ENCODE measurements at places on chromosomes 13 and 19. TPM values are rescaled to one million over a fixed set of nuclear protein-coding genes. Genes with fewer than 3 reads are reported as not detected.

- H3K27ac ChIP-seq = no peak overlapping the region
- DNase-seq = no peak
- H3K4me3 ChIP-seq = no peak overlapping the region
- H3K36me3 ChIP-seq = peaks cover 41% of the 10 kb centered on the region
- H3K27me3 ChIP-seq = no peaks in the 10 kb centered on the region
These were observed 143.3 kb downstream of the STK24 start for GRCh38 chr13:98433654-98434053.

- H3K27ac ChIP-seq = no peak overlapping the region
- H3K4me1 ChIP-seq = no peaks in the 10 kb centered on the region
- no peak overlapping the region for H3K4me3 ChIP-seq
- no peaks in the 10 kb centered on the region for H3K27me3 ChIP-seq
These were observed 815.9 kb upstream of the KLHL1 start for GRCh38 chr13:70923863-70924752.

DNA sequence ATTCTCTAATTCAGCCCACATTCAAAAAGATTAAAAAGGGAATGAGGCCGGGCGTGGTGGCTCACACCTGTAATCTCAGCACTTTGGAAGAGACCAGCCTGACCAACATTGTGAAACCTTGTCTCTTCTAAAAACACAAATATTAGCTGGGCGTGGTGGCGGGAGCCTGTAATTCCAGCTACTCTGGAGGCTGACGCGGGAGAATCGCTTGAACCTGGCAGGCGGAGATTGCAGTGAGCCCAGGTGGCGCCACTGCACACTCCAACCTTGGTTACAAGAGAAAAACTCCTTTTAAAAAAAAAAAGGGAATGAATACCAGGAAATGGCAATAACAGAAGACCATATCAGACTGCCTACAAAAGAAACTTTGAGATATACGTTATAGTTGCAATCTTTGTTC lies 1244.5 kb downstream of the PCDH9 start:
- no peaks in the 10 kb centered on the region for H3K4me1 ChIP-seq
- no peak for DNase-seq
- no peaks in the 10 kb centered on the region for H3K36me3 ChIP-seq
- H3K27me3 ChIP-seq = no peaks in the 10 kb centered on the region
- no peak overlapping the region for H3K27ac ChIP-seq

DNA sequence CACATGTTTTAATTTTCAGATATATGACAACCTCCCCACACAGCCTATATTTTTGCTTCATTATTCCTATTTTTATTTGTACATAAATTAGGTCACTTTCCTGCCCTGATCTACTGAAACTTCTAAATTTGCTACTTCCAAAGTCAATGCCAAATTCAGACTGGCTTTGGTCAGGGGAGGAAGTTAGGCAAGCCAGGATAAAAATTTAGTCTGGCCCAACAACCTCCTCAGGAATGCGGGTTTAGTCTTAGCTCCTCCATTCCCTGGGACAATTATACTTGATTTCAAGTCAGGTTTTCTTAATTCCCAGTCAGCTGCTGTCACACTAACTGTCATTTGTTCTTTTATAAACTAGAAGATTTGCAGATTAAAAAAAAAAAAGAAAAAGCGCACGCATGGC lies 84.3 kb downstream of the TM9SF2 start:
- H3K36me3 ChIP-seq = no peaks in the 10 kb centered on the region
- DNase-seq = no peak
- no peaks in the 10 kb centered on the region for H3K4me1 ChIP-seq
- no peak overlapping the region for H3K27ac ChIP-seq
- no peak overlapping the region for H3K4me3 ChIP-seq

DNA sequence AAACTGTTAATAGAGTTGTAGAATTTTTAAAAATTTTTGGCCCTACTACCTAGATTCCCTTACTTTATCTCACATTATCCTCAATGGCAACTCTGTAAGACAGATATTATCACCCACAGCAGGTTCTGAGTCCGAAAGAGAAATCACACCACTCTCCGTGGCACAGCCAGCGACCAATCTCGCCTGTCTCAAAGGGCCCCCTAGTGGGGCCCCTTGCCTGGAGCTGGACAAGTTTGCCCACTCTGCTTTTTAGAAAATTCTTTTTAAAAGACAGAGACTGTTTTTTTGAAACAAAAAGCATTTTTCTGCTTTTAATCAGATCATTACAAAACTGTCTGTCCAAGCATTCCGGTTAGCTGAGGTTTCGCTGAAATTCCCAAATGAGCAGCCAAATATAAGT lies 21.7 kb downstream of the PHF11 start:
- DNase-seq = no peak
- peaks cover 15% of the 10 kb centered on the region for H3K36me3 ChIP-seq
- H3K4me3 ChIP-seq = no peak overlapping the region
- H3K27me3 ChIP-seq = no peaks in the 10 kb centered on the region
- H3K4me1 ChIP-seq = peaks cover 4% of the 10 kb centered on the region

DNA sequence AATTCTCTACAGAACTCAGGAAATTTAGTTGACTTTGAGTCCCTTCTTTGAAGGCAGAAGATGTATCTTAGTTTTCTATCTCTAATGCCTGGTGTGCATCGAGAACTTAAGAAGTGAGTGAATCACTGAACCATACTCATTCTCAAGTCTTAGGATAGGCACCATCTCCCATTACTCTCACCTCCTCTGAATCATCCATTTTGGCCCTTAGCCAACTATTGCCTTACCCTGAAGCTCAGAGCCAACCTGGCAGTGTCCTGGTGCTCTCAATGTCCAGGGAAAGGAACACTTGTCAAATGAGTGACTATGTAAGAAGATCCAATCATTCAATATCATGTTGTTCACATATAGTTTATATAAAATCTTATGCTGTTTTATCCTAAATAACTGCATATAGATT lies 146.6 kb downstream of the RGCC start:
- DNase-seq = no peak
- H3K4me3 ChIP-seq = no peak overlapping the region
- H3K4me1 ChIP-seq = peaks cover 16% of the 10 kb centered on the region

DNA sequence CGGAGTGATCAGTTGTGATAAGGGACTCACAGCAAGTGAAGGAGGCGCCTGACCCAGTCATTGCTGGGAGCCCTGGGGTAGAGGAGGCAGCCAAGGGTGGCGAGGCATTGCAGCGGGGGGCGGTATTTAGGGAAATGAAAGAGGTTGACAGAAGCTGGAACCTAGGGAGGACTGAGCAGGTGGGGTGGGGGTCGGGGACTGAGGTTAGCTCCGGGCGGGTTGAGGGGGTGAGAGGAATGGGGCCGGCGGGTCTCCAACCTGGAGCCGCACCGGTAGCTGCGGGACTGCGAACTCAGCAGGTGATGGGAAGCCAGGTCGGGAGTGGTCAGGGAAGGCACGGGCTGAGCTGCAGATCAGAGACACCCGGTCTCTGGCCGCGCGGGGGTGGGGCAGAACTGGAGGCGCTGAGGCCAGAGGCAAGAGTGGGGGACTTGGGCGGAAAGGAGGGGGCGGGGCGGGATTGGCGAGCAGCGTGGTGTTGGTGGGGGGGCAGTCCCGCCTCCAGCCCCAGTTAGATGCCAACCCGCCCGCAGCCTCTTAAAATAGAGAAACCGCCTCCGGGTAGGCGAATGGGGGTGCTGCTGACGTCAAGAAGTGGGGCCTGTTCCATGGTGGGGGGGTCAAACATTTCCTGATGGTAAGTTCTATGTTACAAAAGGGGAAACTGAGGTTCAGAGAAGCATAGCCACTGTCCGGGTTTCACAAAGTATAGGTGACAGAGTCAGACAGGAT lies 1.5 kb downstream of the MAST3 start:
- no peak for DNase-seq
- H3K27me3 ChIP-seq = peaks cover 47% of the 10 kb centered on the region
- no peaks in the 10 kb centered on the region for H3K36me3 ChIP-seq
- H3K4me3 ChIP-seq = no peak overlapping the region

- no peaks in the 10 kb centered on the region for H3K36me3 ChIP-seq
- H3K27me3 ChIP-seq = peaks cover 17% of the 10 kb centered on the region
- DNase-seq = peak; percentile 84
- peak overlapping the region; percentile 90 for H3K4me3 ChIP-seq
- H3K27ac ChIP-seq = peak overlapping the region; percentile 79
These were observed 9.5 kb upstream of the INSL3 start for GRCh38 chr19:17830567-17831418.

DNA sequence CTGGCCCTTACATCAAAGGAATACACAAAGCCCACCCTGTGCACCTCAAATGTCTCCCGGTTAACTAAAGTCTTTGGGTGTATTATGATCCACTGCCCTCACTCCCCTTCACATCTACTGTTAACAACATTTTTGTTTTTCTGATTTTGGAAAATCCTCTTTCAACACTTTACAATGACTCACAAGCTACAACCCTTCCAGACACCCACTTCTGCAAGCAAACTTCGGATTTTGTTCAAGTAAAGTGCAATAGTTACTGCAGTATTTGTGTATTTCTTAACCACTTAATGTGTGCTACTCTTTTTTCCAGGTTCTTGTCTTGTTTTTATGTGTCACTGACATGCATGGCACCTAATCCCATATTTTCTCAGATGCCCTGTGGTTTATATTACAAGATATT lies 101.1 kb downstream of the EDNRB start:
- H3K4me1 ChIP-seq = no peaks in the 10 kb centered on the region
- H3K27me3 ChIP-seq = peaks cover 73% of the 10 kb centered on the region
- no peak for DNase-seq
- no peaks in the 10 kb centered on the region for H3K36me3 ChIP-seq
- no peak overlapping the region for H3K27ac ChIP-seq
- no peak overlapping the region for H3K4me3 ChIP-seq

- H3K4me1 ChIP-seq = no peaks in the 10 kb centered on the region
- no peaks in the 10 kb centered on the region for H3K36me3 ChIP-seq
- DNase-seq = no peak
- no peak overlapping the region for H3K4me3 ChIP-seq
- H3K27me3 ChIP-seq = peaks cover 3% of the 10 kb centered on the region
These were observed 446.4 kb downstream of the COG6 start for GRCh38 chr13:40101708-40102359.

- H3K27ac ChIP-seq = no peak overlapping the region
- H3K36me3 ChIP-seq = no peaks in the 10 kb centered on the region
- H3K27me3 ChIP-seq = no peaks in the 10 kb centered on the region
- H3K4me1 ChIP-seq = peaks cover 11% of the 10 kb centered on the region
These were observed 153.0 kb upstream of the TMTC4 start for GRCh38 chr13:100827489-100828176.

GRCh38 chr13:99334221-99334620 lies 27.0 kb upstream of the GPR183 start:
- DNase-seq = no peak
- H3K4me3 ChIP-seq = no peak overlapping the region
- no peak overlapping the region for H3K27ac ChIP-seq
- peaks cover 20% of the 10 kb centered on the region for H3K36me3 ChIP-seq

DNA sequence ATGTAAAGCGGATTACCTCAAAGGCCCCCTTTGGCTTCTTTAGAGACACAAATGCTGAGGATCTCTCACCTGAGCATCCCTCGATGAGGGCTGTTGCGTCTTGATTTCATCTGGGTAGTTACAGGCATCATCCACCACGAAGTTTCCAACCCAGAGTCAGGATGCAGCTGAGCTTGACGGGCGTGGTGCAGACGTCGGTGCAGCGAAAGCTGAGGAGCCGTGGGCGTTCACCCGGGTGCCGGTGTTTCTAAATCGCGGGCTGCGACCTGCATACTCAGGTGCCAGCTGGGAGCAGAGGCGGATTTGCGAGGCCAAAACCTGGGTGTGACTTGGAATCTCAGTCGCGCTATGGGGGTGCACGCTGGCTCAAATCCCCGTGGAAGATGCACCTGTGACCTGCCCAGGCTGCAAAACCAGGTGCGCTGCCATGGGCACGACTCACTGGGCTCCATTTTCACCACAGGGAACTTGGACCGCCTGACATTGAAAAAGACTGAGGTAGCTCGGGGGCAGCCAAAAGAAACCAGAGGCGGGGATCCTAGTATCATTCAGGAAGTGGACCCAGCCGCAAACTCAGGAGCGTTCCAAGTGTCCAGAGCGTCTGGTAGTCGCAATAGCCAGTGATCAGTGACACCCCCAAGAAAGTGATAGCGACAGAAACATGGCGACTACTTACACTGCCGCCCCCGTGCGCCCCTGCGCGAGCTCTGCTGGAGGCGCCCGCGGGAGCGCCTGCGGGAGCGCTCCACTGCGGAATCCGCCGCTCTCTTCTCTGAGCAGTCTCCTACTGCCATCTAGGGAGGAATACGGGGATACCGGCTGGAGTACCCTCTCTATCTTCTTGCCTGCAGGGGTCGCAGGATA lies 36.4 kb upstream of the IGFL4 start:
- H3K27ac ChIP-seq = peak overlapping the region; percentile 83
- peaks cover 54% of the 10 kb centered on the region for H3K27me3 ChIP-seq
- H3K4me1 ChIP-seq = peaks cover 6% of the 10 kb centered on the region
- DNase-seq = peak; percentile 82

- peaks cover 44% of the 10 kb centered on the region for H3K4me1 ChIP-seq
- peaks cover 10% of the 10 kb centered on the region for H3K36me3 ChIP-seq
- peak overlapping the region; percentile 97 for H3K27ac ChIP-seq
- no peaks in the 10 kb centered on the region for H3K27me3 ChIP-seq
- DNase-seq = no peak
These were observed 19.9 kb upstream of the GDF15 start for GRCh38 chr19:18366021-18366435.

- peak overlapping the region; percentile 72 for H3K4me3 ChIP-seq
- DNase-seq = no peak
- H3K27me3 ChIP-seq = peaks cover 83% of the 10 kb centered on the region
- H3K36me3 ChIP-seq = no peaks in the 10 kb centered on the region
- H3K4me1 ChIP-seq = no peaks in the 10 kb centered on the region
- H3K27ac ChIP-seq = no peak overlapping the region
These were observed 1.1 kb downstream of the VSTM2B start for GRCh38 chr19:29526730-29527499.

F2RL3 gene
- not detected for total RNA-seq

S1PR4 gene
- total RNA-seq = not detected

HRC gene
- total RNA-seq = 3.2 TPM

CAPN12 gene
- total RNA-seq = 3.0 TPM

LAIR1 gene
- total RNA-seq = not detected

NPHS1 gene
- 1.9 TPM for total RNA-seq

OR10H1 gene
- not detected for total RNA-seq

ZNF99 gene
- total RNA-seq = not detected

OR7C1 gene
- not detected for total RNA-seq

All from type B pancreatic cell (in vitro differentiated cells).